ENCODE measurements at places on chromosomes 3 and 15. TPM values are rescaled to one million over a fixed set of nuclear protein-coding genes. Genes with fewer than 3 reads are reported as not detected.

Gene OPA1
- polyA plus RNA-seq, result 22.0 TPM

Gene FOXB1
- not detected for polyA plus RNA-seq

Gene SKOR1
- polyA plus RNA-seq, result not detected

Gene MAP6D1
- polyA plus RNA-seq, result not detected

Gene SLCO2A1
- polyA plus RNA-seq, result not detected

Gene CHDH
- 0.45 TPM for polyA plus RNA-seq

Gene COL6A5
- polyA plus RNA-seq, result not detected

Gene C3orf85
- not detected for polyA plus RNA-seq

Gene ZWILCH
- 8.0 TPM for polyA plus RNA-seq

Gene SATB1
- polyA plus RNA-seq, result 11.5 TPM

Gene TEX55
- not detected for polyA plus RNA-seq

Gene SLC9C1
- polyA plus RNA-seq, result not detected

Gene GABRR3
- not detected for polyA plus RNA-seq

Gene TRIM59
- polyA plus RNA-seq, result 21.6 TPM

Gene NOX5
- not detected for polyA plus RNA-seq

Gene MYD88
- 83.0 TPM for polyA plus RNA-seq

Gene SI
- polyA plus RNA-seq, result not detected

Gene SLC38A3
- polyA plus RNA-seq, result not detected

Gene SNTN
- not detected for polyA plus RNA-seq

Gene ALDH1L1
- polyA plus RNA-seq, result not detected

Gene SH2D7
- not detected for polyA plus RNA-seq

Gene HCN4
- not detected for polyA plus RNA-seq

Gene GOLGA8N
- polyA plus RNA-seq, result 0.38 TPM

Gene GOLGA6L4
- polyA plus RNA-seq, result not detected

Gene SSUH2
- polyA plus RNA-seq, result not detected

Gene SAXO2
- 4.2 TPM for polyA plus RNA-seq

Gene ZIC1
- not detected for polyA plus RNA-seq

Gene RTP1
- polyA plus RNA-seq, result not detected

Gene TRPM1
- not detected for polyA plus RNA-seq

Gene OCA2
- polyA plus RNA-seq, result not detected

Gene SCAANT1
- polyA plus RNA-seq, result not detected

Gene C3orf22
- not detected for polyA plus RNA-seq

Gene ACKR2
- polyA plus RNA-seq, result not detected

Gene RBM6
- 65.1 TPM for polyA plus RNA-seq

Gene FAM81A
- 0.26 TPM for polyA plus RNA-seq

Gene SPESP1
- 1.3 TPM for polyA plus RNA-seq

Gene SQOR
- 62.6 TPM for polyA plus RNA-seq

Gene ERICH6
- 0.41 TPM for polyA plus RNA-seq

Gene CPEB1
- 0.11 TPM for polyA plus RNA-seq

Gene PAK6
- polyA plus RNA-seq, result not detected

Gene WDR93
- polyA plus RNA-seq, result not detected

Gene KBTBD13
- polyA plus RNA-seq, result not detected

Gene CCRL2
- polyA plus RNA-seq, result 1.3 TPM

Gene EPHB1
- polyA plus RNA-seq, result 0.71 TPM

Gene CHST2
- polyA plus RNA-seq, result 7.8 TPM

Gene PAQR5
- not detected for polyA plus RNA-seq

Gene XYLB
- 0.28 TPM for polyA plus RNA-seq

Gene EBLN2
- 0.80 TPM for polyA plus RNA-seq

Gene PPP1R14D
- 0.56 TPM for polyA plus RNA-seq
